ENCODE measurements at places on chromosomes 1 and 21.

DNA sequence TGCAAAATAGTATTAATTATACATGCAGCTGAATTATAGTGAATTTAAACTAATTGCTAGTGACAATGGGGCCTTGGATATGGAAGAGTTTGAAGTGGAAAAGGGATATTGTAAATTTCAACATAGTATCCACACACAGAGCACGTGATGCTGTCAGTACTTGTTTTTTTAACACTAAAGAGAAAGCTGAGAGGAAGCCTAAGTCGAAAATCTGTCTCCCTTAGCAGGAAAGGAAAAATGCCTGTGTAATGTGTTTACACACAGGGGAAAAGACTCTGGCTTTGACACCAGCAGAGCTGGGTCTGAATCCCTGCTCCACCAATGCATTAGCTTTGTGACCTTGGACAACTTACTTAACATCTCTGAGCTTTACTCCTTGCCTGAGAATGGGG, 42.6 kb downstream of the PCSK9 start:
- no peak for DNase-seq

- DNase-seq: no peak
Measured at GRCh38 chr1:41282679-41283317, 40.7 kb upstream of the SCMH1 start.

- DNase-seq: no peak
Measured at GRCh38 chr1:193181985-193182384, 4.4 kb downstream of the B3GALT2 start.

GRCh38 chr1:4960782-4961475, 306.5 kb downstream of the AJAP1 start:
- no peak for DNase-seq

Measured in stimulated activated CD8-positive, alpha-beta memory T cell treated with anti-CD3 and anti-CD28 coated beads, Interleukin-2, amount 100 ng/mL, for 1 hour (primary cell).